ENCODE measurements at places on chromosomes 2 and 18.

DNA sequence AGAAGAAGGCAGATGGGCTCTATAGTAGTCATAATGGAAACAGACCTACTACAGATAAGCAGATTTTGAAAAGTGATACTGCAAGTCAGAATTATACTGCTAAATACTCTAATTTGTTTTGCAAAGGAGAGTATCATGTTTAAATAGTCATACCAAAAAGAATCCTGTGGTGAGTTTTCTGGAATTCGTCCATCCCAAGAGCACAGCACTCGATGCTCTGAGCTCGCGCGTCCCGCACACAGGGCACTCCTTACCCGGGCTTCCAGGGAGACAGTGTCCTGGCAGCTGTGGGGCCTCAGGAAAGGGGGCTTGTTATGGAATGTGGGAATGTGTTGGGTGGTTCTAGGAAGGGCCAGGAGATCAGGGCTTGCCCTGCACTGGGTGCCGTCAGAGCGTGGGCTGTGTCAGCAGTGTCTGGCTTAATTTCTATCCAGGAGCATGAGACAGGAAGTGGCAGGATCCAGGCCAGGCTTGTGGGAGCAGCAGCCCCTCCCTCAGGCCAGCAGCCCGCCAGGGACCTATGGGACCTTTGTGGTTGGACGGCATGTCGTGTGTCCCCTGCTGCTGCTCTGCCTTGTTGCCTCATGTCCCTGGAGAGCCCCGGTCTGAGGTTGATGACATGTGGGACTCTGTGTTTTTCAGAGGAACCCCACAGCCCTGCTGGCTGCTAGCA lies 193.2 kb upstream of the TPO start:
- peak; percentile 56 for DNase-seq

- peak; percentile 38 for DNase-seq
Measured at GRCh38 chr2:51782921-51783765, 751.2 kb upstream of the NRXN1 start.

DNA sequence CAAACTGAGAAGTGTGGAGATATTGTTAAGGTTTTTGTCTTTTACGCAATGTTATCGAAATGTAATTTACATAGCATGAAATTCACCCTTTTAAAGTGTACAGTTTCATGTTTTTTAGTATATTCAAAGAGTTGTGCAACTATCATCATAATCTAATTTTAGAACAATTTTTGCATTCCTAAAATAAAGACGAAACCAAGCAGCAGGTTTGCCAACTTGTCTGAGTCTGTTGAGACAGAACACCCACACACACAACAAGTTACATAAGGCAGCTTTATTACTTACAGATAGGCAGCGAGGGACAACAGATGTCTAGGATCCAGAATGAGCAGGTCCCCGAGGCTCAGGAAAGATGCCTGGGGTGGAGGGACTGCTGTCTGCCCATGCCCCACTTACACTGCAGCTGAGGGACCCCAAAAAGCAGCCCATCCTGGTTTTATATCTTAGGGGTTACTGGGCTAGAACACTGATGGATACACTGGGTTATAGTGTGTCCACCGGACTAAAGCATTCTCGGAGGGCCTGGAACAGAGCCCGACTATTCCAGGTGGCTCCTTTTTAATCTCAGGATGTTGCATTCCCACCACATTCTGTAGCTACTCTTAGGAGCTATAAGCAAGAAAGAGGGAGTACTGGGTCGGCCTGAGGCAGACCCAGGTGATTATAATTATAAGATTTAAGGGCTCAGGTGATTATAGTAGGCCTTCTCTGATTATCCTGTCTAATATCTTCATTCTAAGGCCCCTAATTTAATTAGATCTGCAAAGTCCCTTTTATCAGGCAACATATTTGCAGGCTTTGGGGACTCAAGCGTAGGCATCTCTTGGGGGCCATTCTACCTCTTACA lies 150.2 kb upstream of the DOK6 start:
- DNase-seq = no peak

- DNase-seq = no peak
Measured at GRCh38 chr2:179746981-179747380, 114.4 kb downstream of the ZNF385B start.

GRCh38 chr2:37720533-37721200 lies 49.2 kb upstream of the CDC42EP3 start:
- no peak for DNase-seq

GRCh38 chr2:65675350-65675749 lies 243.0 kb upstream of the SPRED2 start:
- no peak for DNase-seq

- no peak for DNase-seq
Measured at GRCh38 chr2:81937944-81938343, 1633.4 kb upstream of the LRRTM1 start.

GRCh38 chr2:240728827-240729226 lies 37.2 kb downstream of the AQP12A start:
- DNase-seq = no peak
